ENCODE measurements at places on chromosomes 5 and 9.
A peak's percentile ranks its signal among the peaks of the same experiment; 100 is the strongest.

DNA sequence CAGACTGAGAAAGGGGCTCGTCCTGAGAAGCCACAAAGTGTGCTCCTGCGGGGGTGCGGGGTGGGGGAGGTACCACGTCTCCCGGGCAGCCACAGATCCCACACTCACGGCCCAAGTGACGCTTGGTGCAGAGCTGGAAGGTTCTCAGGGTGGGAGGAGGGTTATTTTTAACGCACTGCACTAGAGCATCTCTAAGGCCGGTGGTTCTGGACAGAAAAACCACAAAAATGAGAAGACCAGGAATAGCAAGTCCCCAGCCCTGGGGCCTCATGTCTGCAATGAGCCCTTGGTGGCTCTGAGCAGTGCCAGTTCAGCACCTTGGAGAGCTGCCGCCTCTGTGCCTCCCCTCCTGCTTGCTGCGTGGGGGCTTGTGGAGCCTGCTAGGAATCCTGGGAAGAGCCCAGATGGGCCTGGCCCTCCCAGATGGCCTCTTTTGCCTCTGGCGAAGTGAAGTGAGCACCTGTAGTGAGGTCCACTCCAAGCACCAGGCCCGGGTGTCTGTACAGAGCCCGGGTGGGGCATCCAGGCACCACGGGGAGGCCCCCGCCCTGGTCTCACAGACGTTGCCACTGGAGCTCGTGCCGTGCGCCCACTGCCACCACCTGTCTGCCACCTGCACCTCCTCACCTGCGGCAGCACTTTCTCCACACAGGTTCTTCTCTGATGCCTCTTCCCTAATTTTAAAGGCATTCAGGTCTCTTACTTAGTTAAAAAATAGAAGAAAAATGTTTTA lies 48.9 kb upstream of the CACNA1B start:
- DNase-seq, result peak; percentile 18

DNA sequence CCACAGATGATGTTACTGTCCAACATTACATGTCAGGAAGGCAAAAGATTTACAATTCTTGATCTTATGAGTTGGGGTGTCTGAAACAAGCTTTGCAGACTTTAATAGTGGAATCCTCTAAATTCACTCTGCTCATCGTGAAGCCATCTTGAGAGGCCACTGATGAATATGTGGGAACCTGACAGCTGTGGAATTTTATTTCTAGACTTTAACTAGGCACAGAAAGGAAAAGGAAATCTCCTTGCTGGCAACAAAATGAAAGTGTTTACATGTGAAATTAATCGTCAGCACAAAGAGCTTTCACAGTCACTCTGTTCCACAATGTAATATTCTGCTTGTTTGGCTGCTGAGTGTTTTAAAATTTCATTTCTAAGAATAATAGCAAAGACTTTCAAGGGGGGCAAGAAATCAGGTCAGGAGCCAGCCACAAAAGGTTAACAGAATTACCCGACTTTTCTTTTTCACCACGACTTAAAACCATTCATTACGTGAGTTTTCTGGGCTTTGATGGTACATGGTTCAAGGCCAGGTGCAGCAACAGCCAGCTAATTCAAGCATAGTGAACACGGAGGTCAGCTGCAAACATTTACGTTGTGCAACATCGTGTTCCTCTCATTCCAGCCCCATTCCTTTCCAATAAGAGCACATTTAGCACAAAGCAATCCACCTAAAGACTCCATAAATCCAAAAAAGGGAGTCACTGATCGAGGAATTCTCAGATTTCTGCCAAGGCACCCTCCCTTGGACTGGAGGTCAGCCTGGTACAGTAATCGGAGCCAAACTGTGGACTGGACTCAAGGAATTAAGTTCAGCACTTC lies 14.6 kb downstream of the NREP start:
- DNase-seq, result no peak

GRCh38 chr9:68966496-68966944 lies 47.4 kb downstream of the PRKACG start:
- DNase-seq, result no peak

DNA sequence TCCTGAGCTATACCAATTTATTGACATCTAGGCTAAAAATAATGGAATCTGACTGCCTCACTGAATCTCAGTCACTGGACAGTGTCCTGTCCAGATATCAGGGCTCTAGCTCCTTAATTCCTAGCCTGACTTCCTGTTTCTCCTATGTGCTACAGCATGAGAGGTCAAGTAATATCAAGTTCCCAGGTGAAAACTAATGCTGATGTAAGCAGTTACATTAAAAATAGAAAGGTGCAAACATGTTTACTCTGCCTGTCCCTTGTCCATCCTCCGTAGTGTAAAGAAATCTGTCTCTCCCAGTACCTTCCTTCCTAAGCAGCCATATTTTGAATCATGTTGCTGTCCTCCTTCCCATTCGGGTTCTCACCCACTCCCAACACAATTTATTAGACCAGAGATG lies 145.9 kb upstream of the GHR start:
- no peak for DNase-seq

DNA sequence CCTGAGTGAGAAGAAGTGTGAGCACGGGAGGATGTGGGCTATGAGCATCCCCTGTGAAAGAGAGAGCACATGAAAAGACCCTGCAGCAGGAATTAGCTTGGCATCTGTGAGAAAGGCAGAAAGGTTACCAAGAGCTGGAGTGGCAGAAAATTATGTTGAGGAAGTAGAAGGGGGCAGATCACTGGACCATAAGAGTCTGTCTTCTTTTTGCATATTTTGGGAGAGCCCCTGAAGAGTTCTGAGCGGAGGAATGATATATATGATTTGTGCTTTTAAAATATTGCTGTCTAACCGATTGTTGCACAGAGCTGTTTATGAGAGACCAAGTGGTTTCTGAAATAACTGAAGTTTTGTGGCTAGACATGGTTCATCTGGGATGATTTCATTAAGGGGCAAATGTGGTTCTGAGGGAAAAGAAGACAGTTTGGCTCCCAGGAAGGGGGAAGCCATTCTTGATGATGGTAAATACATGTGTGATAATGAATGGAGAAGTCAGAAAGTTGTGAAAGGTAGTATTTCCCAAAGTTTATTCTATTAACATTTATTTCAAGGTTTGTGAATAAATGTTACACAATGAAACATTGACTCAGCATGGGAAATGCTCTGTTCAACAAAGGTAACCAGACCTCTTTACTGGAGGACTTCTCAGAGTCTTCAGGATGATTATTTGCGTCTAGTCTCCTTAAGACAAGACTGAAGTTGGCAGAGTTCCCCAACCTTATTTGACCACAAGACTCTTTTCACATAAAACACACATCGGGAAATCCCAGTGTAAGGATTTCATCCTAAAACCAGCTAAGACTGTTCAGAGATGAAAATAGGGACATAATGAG lies 31.5 kb upstream of the ADRB2 start:
- DNase-seq, result no peak

GRCh38 chr5:51582871-51583394 lies 199.7 kb downstream of the ISL1 start:
- DNase-seq, result no peak

DNA sequence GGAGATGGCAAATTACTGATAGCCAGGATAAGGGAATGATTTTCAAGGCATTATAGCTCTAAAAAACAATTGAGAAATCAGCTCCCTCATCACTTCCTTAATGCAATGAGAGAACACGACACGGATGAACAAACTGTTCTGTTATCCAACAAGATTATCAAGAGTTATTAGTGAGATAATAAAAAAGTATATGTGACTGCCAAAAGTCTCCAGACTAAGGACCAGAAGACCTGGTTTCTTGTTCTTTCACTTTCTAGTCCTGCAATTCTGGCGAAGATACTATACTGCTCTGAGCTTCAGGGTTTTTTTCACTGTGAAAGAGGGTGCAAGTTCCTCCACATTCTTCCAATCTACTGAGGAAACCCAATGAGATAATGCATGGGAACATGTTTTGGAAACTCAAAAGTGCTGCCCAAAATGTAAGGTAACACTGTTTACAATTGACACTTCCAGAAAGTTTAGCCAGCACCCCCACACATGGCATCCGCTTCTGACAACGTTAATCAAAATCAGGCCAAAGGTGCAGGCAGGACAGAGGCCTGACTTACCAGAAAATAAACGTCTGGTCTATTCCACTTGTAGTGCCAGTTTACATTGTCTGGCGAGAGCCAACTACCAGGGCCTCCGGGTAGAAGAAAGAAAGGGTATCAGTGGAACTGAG lies 254.2 kb downstream of the DOCK8 start:
- DNase-seq, result peak; percentile 14

DNA sequence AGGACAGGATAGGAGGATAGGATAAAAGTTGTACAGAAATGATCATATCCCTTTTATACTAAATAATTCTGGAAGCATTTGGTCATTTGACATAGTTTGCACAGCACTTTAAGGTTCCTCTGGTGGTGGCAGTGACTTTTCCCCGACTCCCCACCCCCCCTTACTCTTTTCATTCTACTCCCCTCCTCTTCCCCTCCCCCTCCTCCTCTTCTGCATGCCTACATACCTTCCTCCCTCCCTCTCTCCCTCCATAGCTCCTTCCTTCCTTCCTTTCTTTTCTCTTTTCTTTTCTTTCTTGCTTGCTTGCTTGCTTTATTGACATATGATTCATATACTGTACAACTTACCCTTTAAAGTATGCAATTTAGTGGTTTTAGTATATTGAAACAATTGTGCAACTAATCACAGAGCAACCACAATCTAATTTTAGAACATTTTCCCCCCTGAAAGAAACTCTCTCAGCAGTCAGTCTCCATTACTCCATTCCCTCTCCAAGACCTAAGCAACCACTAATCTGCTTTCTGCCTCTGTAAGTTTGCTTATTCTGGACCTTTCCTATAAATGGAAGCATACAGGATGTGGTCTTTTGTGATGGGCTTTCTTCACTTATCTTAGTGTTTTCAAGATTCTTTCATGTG lies 159.0 kb downstream of the HACD4 start:
- DNase-seq, result no peak

DNA sequence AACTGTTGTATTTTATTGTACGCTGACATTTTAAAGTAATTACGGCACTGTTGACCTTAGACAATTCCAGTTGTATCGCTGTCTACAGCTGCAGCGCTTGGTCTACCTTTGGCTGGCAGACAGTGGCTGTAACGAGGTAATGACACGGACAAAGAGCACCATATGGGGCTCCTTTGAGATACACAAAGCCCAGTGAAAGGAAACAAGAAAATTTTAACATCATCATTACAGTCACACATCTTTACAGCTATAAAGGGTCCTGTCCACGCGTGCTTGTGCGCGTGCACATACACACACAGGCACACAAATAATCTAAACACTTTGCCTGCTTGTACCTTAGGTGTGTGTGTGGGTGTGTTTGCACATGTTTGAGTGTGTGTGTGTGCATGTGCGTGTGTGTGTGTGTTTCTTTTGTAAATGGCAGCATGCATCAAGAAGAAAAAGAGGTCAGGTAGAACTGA lies 946.0 kb downstream of the NR2F1-AS1 start:
- no peak for DNase-seq

DNA sequence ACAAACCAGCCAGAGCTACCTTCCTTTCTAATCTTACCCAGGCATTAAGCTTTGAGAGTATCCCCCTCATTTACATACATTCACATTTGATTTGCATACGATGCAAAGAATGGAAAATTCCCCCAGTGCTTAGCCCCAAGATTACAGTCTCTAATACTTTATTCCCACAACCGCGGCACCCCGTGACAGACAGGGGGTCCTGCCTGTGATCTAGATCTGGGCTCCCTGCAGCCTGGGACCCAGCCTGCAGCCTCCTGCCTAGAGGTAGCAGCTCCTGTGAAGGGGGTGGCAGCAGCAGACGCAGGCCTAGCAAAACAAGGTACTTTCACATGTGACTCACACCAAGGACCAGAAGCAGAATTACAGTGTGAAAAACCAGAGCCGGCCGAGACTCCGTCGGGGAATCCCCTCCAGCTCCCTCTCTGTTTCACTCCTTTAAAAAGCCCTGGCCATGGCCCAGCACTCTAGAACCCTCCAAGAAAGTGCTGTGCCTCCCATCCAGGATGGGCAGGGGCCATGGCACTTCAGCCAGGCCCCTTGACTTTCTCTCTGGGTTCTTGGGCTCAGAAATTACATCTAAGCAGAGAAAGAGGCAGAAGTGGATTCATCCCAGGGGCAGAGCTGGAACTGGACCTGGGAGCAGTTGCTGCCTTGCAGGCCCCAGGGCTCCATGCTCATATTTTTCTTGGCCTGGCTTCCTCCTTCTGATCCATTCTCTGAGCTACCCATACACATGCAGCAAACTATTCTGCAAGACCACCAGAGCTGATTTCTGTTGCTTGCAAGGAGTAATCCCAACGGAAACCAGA lies 14.0 kb upstream of the TCF7 start:
- DNase-seq, result peak; percentile 86

DNA sequence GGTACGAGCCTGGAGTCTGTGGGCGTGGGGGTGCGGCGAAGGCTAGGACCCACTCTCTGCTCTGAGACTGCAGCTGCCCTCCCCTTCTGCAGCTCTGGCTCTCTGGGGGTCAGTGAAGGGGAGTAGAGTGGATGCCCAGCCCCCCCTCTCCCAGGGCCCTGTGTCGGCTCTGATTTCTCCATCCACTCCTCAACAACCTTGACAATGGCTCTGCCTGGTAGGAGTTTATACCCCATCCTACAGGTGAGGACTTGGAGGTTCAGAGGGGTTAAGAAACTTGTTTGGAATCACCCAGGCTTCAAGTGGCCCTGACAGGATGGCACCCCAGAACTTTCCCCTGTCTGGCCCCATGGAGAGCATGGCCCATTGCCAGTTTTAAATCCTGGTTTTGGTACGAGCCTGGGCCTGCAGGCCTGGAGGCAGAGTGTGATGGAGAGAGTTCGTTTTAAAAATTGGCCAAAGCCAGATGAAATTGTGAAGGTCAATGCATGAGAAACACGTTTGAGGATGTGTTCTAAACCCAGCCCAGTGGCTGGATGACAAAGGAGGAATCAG lies 22.3 kb downstream of the NCS1 start:
- DNase-seq, result no peak

- no peak for DNase-seq
These were observed 6.3 kb downstream of the IGIP start for GRCh38 chr5:140131967-140132409.

- no peak for DNase-seq
These were observed 42.7 kb downstream of the CYLC2 start for GRCh38 chr9:103037508-103038477.

DNA sequence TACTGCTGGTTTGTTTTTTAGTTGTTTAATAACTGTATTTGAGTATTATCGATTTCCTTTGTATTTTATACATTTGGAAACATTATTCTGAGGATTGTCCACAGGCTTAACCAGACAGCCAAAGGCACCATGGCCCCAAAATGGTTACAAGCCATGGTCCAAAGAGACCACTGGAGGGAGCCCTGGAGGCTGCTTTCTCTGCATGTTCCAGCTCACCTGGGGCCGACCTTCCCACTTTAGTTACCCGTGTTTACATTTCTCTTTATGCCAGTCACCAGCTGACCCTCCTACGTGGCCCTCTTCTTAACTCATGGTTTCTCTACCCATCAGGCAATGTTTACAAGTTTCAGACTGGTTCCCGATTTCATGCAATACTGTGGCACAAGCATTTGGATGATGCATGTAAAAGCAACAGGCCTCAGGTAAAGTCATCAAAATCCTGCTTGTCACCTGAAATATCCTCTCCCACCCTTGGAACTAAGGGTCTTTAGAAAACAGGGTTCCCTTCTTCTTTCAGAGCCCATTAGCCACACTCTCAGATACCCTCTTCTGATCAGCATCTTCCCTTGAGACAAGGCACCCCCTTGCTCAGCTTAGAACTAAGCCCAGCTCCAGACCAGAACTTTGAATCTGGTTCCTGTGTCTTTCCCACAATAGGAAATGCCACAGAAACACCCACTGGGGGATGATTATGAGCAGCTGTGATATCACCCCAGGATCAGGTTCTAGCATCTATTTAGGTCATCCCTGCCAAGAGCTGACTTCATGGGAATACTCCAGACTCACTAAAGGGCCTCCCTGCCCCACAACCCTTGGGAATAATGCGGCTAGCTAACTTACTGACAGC lies 49.9 kb upstream of the GARNL3 start:
- peak; percentile 64 for DNase-seq

GRCh38 chr9:123387686-123388085 lies 31.7 kb downstream of the CRB2 start:
- no peak for DNase-seq

Measured in activated naive CD4-positive, alpha-beta T cell treated with Interleukin-2 at 50 U/mL for 16 hours (primary cell).